ENCODE measurements at places on chromosomes 6 and 20.

- DNase-seq, result no peak
Measured at GRCh38 chr6:150636808-150637207, 37.1 kb downstream of the PLEKHG1 start.

DNA sequence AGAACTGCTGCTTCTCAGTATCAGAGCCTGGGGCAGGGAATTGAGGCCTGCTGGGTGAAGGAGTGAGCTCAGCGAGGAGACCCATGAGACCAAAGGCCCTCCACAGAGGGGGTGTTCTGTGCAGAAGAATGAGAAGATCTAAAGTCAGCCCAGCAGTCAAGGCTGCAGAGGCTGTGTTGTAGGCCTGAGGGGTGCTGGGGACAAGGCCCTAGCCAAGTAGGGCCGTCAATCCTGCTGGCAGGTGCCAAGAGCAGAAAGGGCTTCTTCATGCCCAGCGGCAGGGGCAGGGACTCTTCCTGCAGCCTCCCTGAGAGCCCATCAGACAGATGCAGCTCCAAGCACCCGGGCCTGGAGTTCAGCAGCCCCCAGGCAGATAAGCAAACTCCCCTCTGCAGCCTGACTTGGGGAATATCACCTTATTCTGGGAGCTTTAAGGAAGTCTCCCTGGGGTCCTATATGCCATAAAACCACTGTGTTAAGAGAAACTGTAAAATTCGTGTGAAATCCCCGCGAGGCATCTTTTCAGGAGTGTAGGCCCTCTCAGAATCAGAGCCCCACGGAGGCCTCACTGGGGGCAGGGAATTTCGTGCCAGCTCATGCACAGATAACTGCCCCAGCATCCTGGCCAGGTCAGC is 9.0 kb downstream of the CCDC167 start:
- DNase-seq, result no peak

GRCh38 chr6:65170273-65170672 is 536.8 kb downstream of the EYS start:
- no peak for DNase-seq

DNA sequence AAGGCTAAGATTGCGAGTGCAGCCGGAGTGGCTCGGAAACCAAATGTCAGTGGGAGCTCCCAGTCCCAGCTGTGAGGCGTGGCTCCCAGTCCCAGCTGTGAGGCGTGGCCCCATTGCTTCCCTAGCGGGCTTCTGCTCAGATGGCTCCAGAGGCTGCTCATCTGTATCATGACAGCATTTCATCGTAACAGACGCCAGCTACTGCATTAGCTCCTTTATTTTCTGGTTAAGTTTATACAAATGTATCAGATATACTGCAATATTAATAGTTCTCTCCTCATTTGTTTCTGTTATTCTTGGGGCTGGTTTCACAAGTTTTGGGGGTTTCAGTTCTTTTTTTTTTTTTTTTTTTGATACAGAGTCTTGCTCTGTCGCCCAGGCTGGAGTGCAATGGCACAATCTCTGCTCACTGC is 34.7 kb upstream of the TBXT start:
- DNase-seq, result no peak

DNA sequence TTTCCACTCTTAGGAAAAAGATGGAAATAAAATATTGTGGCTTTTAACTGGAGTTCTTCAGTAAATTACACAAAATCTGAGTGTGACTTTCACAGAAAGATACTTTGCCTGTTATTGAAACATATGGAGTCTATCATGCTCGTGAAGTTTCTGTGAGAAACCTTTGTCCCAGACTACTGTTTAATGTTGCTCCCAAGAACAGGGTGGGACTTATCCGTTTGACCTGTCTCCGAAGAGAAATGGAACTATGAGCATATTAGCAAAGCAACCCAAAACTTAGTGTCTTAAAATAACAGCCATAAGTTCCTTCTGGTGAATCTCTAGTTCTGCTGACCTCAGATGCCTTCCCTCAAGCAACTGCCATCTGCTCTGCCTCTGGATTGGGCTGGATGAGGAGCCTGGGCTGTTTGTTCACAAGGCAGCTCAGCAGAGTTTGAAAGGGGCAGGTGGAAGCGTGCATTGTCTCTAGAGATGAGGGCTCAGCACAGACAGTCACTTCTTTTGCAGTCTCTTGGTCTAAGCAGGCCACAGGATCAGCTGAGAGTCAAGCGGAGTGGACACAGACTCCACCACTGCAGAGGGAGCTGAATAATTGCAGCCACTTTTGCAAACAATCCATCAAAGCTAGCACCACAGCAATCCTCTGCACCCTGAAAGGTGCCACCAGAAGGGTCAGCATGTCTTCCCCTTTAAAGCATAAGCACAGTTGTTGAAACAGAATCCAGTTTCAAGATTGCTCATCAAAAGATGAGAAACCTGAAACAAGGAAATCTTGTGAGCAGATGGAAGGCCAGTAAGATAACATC is 52.8 kb downstream of the MYB start:
- no peak for DNase-seq

- DNase-seq, result no peak
Measured at GRCh38 chr20:40954521-40955165, 74.0 kb upstream of the TOP1 start.

DNA sequence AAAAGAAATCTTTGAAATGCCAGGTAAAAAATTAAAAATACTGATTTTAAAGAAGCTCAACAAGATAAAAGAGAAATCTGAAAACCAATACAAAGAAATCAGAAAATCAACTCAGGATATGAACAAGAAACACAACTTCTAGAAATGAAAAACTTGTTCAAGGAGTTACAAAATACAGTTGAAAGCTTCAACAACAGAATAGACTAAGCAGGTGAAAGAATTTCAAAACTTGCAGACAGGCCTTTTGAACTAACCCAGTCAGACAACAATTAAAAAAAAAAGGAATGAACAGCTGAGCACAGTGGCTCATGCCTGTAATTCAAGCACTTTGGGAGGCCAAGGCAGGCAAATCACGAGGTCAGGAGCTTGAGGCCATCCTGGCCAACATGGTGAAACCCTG is 57.8 kb downstream of the PDSS2 start:
- no peak for DNase-seq

GRCh38 chr20:31496761-31497295 is 17.4 kb upstream of the HM13 start:
- DNase-seq, result no peak

DNA sequence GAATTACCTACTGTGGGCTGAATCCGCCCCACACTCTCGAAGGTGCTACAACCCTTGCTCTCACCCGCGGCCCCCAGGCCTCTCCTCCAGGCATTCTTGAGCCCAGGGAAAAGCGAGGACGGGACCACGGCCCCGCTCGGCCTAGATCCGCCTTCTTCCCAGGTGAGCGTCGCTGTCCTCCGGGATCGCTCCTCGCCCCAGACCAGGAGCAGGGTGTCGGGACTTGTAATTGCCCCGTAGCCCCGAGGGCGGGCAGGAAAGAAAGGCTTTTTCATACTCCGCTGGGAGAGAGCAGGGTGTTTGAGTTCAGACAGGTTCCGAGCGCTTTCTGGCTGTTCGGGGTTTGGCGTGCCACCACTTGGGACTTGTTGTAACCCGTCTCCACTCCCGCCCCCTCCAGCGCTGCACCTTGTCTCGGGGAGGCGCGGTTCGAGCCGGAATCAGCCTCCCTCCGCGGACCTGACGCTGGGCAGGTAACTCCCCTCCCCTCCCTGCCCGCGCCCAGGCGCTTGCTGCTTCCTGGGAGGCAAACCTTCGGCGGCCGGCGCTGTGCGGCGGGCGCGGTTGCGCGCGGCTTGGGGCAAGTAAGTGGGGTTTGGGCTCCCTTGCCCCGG is at the start of gene FAM83B:
TSS of gene FAM83B (plus strand) at position 529 of the 614 bp plus-strand sequence. CDS start 23,476 bp downstream, outside the sequence.
- no peak for DNase-seq

GRCh38 chr6:170087941-170088581 is 202.8 kb downstream of the DLL1 start:
- no peak for DNase-seq

DNA sequence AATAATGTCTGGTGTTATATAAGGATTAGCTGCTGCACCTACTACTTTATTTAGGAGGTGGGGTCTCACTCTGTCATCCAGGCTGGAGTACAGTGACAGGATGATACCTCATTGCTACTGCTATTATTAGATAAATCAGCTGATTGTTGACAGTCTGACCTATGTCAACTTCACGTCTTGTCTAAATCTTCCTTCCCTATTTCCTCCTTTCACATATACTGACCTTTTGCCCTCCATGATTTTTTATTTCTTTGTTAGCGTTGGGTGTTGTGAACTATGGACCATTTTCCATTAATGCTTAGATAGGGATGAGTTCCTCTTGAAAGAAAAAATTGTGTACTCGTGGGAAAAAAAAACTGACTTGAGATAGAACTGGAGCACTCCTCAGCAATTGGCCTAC is 109.9 kb upstream of the BEND6 start:
- no peak for DNase-seq

GRCh38 chr6:34970488-34970887 is 81.4 kb downstream of the ANKS1A start:
- DNase-seq, result no peak

DNA sequence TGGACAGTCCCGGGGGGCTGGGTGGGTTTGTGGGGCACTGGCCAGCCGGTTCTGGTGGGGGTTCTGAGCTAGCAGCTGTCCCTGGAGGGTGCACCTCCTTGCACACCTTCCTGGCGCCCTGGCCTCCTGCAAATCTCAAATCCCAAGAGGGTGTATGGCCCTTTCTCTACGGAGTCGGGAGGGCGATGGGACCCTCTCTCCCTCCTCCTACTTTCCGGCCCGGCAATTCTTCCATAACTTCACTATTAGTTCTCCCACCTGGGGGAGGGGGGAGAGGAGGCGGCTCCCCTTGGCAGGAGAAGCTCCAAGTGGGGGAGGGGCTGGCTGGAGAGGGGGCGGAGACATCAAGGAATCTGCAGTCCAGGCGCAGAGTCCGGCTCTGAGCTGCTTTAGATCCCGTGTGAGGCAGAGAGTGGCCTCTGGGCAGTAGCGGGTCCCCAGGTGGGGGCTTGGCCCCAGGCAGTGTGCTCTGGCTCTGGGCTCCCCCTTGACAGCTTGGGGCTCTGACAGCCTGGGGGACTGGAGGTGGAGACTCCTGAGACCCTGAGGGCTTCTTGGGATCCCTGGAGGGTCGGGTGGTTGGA is 1.4 kb upstream of the LAMA5 start:
- peak; percentile 10 for DNase-seq

GRCh38 chr6:155228546-155229166 is 35.2 kb upstream of the CLDN20 start:
- peak; percentile 32 for DNase-seq

- no peak for DNase-seq
Measured at GRCh38 chr20:8212286-8212685, 80.2 kb downstream of the PLCB1 start.

- no peak for DNase-seq
Measured at GRCh38 chr6:12586721-12587480, 129.7 kb upstream of the PHACTR1 start.

- DNase-seq, result no peak
Measured at GRCh38 chr20:50426866-50427718, 83.1 kb upstream of the PTPN1 start.

GRCh38 chr6:37492991-37493660 is 6.6 kb downstream of the CCDC167 start:
- DNase-seq, result peak; percentile 68

DNA sequence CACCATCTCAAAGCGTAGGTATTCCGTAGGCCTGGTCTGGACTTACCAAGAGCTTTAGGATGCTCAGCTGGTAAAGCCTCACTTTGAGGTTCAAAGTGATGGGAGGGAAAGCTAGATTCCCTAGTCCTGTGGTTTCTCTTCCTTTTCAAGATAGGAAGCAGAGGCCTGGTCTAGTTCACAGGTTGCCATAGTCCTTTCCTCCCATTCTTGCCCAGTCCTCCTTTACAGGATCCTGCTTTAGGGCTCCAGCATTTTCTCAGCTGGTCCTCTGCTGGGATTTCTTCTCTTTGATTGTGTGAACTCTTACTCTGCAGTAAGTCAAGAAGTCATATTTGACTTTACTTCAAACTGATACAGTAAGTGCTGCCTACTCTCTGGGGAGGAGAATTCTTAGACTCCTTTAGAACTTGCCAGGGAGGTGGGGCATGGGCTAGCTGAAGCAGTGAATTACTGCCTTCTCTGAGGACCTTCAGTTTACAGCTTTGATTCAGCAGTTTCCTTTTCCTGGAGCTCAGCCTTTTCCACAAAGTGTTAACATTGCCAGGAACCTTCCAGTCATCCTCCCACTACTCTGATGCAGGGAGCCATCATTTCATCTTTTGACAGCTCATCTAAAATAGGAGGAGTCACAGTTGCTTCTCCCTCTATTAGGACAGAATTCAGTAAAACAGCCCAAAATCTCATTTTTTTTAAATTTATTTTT is 42.8 kb upstream of the PLCG1 start:
- no peak for DNase-seq

DNA sequence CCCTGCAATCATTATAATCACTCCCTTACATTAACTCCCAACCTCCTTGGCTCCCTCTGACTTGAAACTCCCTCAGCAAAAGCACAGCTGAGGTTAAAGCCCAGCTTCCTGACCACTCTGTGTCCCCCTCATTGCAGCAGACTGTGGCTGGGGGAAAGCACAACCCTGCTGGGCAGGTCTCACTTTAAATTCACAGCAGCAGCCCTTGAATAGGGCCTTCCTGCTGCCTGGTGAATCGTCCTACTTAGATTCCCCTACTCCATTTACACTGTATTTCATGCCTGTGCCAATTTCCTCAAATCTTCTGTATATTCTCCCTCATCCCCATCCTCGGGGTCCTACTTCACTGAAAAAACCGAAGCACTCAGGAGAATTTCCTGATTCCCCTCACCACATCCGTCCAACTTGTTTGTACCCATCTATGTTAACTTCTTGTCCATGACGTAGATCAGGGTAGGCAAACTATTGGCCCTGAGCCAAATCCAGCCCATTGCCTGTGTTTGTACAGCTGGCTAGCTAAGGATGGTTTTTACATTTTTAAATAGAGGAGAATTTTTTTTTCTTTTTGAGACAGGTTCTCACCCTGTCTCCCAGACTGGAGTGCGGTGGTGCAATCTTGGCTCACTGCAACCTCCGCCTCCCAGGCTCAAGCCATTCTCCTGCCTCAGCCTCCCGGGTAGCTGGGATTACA is 31.5 kb upstream of the GCM1 start:
- no peak for DNase-seq

GRCh38 chr20:37223053-37223452 is 38.6 kb downstream of the GHRH start:
- DNase-seq, result no peak

DNA sequence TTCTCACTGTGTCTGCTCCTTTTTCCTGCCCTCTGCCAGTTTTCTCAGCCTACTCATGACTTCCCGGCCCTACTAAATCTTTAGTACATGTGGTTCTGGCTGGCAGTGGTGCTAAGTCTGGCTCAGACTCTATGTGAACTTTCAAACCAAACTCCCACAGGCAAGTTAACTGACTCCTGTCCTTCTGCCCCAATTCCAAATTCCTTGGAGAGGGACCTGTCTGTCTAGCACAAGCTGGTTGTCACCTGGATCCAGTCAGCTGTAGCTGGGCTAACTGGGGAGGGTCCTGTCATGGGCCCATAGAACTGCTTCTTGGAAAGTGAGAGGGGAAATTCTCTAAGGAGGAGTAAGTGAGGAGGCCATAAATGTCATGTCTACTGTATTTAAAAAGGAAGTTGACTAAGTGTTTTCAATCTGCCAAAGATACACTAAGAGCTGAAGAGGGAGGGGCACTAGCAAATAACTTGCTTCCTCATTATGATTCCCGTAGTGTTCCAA is 240.1 kb downstream of the KCNQ5 start:
- no peak for DNase-seq

All from G401 (cell line).